ENCODE measurements at places on chromosomes 3 and 15.

- no peak for DNase-seq
Observed at GRCh38 chr15:63633312-63633711, 36.1 kb downstream of the FBXL22 start.

- DNase-seq = no peak
Observed at GRCh38 chr15:65521350-65521749, 3.9 kb upstream of the DPP8 start.

GRCh38 chr3:147130461-147130860, 275.9 kb downstream of the ZIC4 start:
- peak; percentile 63 for DNase-seq

- DNase-seq = peak; percentile 6
Observed at GRCh38 chr3:176690083-176690869, 507.0 kb downstream of the TBL1XR1 start.

GRCh38 chr3:128498901-128499530, 6.0 kb upstream of the GATA2 start:
- DNase-seq = no peak

DNA sequence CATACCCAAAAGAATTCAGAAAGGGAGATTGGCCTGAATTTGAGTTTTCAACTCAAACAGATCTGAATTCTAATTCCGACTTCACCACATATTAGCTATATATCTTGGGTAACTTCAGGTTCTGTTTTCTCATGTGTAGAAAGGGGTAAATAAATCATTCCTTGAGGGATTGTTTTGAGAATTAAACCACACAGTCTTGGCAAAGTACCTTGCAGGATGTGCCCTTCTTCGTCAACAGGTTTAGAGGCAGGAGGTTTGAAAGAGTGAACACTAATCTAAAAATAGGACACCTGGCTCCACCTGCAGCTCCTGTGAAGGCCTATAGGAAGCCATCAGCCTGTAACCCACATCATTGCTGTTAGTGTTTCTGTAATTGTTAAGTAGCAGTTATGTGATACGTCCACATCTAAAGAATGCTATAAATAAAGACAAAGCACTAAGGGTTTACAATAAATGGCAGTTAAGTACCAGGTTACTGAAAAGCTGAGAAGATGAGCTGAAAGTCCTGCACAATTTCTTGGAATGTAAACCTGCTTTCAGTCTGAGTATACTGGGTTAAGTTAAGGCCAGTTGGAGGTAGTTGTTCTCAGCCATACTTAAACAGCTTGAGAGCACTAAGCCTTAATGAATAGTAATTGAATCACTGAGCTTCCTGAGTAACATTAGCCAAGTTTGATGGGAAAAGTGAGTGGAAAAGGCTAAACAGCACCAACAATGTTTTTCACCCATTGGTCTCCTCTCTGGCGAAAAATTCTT, 6.0 kb downstream of the CCDC80 start:
- no peak for DNase-seq

DNA sequence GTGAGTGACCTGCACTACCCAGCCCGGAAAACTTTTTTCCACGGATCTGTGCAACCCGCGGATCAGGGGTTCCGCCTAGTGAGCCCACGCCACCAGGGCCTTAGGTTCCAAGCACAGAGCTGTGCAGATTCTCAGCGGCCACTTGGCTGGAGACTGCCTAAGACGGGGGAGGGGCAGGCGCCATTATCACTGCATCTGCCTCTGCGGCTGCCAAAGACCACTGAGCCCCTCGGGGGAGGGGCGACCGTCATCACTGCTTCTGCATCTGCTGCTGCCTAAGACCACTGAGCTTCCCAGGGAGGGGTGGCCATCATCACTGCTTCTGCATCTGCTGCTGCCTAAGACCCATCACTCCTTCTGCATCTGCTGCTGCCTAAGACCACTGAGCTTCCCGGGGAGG, 460.2 kb downstream of the OCA2 start:
- DNase-seq = no peak

GRCh38 chr15:71975816-71976150, 142.2 kb downstream of the MYO9A start:
- DNase-seq = no peak

GRCh38 chr3:20023623-20024405, 11.8 kb upstream of the PP2D1 start:
- DNase-seq = no peak

- DNase-seq = no peak
Observed at GRCh38 chr3:106673926-106674569, 703.2 kb upstream of the CCDC54 start.

GRCh38 chr3:69803681-69804270, 64.5 kb downstream of the MITF start:
- no peak for DNase-seq

- no peak for DNase-seq
Observed at GRCh38 chr3:22582266-22582665, 620.9 kb upstream of the UBE2E2 start.

GRCh38 chr15:25183581-25184251, 228.9 kb downstream of the SNRPN start:
- DNase-seq = no peak

DNA sequence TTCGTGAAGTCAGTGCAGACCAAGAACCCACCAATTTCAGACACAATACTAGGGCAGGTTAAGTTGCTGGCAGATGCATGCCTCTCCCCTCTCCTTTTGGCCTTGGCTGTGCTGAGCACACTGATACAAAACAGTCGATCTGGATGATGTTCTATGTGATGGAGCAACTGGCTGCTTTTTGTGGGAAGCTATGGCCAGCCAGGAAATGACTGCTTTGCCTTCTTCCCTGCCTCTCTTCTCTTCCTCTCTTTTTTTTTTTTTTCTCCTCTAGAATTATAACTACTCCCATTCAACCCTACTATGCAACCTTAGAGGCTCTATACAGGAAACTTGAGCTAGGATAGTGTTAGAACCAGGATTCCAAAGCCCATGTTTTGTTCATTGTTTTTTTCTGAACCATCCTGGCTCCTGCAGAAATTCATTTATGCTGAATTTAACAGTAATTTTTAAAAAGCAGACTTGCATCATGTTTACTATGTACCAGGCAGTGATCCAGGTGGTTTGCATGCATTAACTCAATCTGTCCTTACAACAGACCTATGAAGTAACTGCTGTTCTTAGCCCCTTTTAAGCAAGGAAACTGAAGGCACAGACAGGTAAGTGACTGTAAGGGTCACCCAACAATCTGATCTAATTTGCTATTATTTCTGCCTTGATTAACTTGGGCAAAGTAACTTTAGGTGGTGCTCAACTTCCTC, 62.9 kb downstream of the PLD1 start:
- no peak for DNase-seq

GRCh38 chr15:65085990-65086679, 9.6 kb downstream of the KBTBD13 start:
- peak; percentile 21 for DNase-seq

DNA sequence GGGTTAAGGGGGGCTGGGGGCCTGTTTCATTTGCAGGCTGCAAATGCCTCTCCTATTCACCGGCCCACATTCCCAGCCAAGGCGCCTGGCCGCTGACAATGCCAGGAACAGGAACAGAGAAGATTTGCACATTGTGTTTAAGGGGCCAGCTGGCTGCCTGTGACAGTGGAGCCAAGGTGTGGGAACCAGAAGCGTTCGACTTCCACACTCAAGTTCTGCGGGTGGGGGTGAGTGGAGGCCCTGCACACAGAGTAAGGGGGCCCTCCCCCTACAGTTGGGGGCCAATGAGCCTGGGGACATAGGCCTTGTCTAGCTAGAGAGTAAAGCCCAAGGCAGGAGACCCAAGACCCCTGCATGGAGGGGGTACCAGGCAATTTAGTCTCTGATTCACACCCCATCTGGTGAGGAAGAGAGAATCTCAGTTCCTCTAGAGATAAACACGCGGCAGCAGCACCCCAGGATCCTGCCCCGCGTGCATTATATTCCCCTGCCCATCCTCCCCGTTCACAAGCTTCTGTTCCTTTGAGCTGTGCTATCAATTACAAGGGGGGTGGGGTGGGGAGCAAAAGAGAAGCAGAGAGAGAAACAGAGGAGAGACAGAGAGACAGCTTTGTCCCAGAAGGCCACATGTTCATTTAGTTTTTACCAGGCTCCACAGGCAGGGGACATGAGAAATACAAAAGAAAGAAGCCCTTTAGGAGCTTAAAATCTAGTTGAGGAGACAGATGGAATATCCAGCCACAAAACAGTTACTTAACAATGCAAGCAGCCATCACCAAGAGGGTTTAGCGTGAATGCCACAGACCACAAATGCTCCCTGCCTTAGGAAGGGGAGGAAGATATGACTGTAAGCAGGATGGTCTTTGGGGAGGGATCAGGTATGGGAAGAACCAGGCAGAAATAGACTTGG, 9.2 kb downstream of the IGDCC3 start:
- no peak for DNase-seq
